NCI-H69 (cell line): ENCODE measurements at places on chromosomes 1 and 21.

DNA sequence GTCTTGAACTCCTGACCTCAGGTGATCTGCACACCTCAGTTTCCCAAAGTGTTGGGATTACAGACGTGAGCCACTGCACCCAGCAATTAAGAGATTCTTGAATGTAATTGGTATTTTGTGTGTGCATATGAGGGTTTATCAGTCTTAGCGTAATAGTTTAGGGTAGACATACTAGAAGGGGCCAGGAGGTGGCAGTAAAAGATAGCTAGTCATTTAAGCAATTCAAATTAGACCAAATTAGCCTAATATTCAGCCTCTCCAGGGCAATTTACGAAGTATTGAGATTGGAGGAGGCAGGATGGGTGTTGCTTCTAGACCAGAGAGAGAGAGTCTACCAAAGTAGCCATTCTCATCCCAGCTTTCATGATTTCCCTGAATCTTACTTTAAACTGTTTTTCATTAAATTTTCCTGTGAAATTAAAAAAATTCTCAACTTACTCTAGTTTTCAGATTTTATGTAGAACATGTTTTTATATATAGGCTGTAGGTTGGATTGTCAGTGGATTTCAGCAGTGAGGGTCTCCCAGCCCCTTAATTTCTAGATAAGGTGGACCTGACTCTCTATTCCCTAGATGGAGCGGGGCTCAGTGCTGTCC lies 119.7 kb downstream of the HHAT start:
- peak; percentile 71 for DNase-seq

DNA sequence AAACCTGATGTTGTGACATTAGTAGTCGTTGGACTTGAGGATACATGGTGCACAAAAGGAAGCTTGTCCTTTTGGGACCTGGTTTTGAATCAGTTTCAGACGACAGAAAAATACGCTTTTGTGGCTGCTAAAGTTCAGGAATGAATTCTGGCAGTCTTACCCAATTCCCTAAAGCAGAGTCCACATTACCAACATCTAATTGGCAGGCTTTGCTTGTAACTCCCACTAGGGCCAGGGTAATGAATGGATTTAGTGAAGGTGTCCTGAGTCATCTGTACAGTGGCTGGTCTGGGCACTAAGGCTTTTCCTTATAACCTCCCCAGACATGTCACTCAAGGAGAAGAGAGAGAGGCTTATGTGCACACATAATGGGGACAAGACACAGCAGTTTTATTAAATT lies 66.2 kb upstream of the RNPC3 start:
- no peak for DNase-seq

- DNase-seq: no peak
Measured at GRCh38 chr1:1777583-1777899, 729 bp downstream of the NADK start.

DNA sequence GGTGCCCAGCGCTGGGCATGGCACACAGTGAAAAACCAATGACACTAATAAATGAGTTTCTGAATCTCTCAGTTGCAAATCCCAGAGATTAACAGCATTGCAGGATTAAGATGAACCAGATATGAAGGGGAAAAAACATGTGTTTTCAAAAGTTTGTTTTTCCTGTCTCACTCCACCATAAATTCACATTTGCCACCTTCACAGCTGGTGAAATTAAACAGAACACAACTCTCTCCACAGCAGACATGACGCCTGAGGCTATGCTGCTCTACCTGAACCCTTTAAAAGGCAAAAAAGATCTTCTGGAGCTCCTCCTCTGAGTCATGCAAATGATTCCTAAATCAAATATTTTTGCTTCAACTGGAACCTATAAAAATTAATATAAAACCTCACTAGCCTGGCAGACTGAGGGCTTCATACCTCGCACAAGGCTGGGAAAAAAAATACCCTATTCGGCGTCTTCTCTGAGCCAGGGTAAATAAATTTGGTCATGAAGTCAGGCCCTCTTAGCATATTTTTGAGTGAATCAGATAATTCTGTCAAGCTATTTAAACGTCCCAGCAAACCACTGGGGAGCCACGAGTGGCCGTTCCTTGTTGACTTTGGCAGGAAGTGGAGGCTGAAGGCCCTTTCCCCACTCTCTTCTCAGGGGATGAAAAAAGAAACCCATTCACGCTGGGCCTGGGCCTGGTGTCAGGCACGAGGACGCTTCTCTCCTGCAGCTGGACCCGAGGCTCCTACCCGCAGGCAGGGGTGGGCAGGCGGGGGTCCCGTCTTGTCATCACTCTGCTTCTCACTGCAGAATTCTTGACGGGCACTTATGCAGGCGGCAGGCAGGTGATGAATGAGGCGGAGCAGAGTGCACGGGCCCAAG lies 53.0 kb downstream of the DMRTB1 start:
- peak; percentile 89 for DNase-seq

GRCh38 chr1:41053316-41053715 lies 31.8 kb upstream of the SLFNL1 start:
- DNase-seq: no peak

DNA sequence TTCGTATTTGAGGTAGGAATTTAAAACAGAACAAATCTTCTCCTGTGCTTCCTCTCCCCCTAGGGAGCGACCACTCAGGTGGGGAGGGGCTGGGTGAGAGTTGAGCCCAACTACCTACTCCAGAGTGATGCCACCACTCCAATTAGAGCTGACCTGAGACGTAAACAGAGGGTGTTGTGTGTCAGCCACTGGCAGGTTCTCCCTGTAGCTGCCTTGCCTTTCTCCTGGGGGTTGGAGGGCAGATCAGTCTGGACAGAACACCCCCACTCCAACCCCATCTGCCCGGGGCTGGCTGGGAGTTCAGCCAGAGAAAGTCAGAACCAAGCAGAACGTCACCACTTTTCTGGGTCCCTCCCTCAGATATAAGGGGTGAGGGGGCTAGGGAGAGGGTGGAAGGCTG lies 2.0 kb downstream of the HPDL start:
- DNase-seq: peak; percentile 49

- DNase-seq: peak; percentile 64
Measured at GRCh38 chr1:23558872-23559135, 497 bp downstream of the ID3 start.

DNA sequence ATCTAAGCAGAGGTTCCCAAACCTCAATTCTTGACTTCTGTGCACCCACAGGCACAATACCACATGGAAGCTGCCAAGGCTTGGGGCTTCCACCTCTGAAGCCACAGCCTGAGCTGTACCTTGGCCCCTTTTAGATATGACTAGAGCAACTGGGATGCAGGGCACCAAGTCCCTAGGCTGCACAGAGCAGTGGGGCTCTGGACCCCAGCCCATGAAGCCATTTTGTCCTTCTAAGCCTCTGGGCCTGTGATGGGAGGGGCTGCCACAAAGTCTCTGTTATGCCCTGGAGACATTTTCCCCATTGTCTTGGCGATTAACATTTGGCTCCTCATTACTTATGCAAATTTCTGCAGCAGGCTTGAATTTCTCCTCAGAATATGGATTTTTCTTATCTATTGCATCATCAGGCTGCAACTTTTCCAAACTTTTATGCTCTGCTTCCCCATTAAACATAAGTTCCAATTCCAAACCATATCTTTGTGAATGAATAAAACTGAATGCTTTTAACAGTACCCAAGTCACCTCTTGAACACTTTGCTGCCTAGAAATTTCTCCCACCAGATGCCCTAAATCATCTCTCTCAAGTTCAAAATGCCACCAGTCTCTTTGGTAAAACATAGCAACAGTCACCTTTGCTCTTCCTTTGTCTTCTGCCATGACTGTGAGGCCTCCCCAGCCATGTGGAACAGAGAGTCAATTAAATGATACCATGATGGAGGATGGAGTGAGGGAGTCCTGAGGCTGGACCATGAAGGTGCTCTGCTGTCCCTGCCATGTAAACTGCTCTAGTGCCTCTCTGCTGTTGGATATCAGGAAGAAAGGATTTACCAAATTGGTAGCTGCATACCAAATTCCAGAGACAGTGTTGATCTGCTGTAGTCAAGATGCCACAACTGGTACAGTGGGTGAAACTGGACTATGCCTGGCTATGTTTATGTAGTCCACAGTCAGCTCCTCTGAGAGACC lies 37.6 kb downstream of the RUNX3 start:
- DNase-seq: no peak

- DNase-seq: no peak
Measured at GRCh38 chr1:41101950-41102607, 80.6 kb upstream of the SLFNL1 start.

GRCh38 chr21:45510466-45510955 lies 31.7 kb downstream of the SLC19A1 start:
- DNase-seq: no peak

DNA sequence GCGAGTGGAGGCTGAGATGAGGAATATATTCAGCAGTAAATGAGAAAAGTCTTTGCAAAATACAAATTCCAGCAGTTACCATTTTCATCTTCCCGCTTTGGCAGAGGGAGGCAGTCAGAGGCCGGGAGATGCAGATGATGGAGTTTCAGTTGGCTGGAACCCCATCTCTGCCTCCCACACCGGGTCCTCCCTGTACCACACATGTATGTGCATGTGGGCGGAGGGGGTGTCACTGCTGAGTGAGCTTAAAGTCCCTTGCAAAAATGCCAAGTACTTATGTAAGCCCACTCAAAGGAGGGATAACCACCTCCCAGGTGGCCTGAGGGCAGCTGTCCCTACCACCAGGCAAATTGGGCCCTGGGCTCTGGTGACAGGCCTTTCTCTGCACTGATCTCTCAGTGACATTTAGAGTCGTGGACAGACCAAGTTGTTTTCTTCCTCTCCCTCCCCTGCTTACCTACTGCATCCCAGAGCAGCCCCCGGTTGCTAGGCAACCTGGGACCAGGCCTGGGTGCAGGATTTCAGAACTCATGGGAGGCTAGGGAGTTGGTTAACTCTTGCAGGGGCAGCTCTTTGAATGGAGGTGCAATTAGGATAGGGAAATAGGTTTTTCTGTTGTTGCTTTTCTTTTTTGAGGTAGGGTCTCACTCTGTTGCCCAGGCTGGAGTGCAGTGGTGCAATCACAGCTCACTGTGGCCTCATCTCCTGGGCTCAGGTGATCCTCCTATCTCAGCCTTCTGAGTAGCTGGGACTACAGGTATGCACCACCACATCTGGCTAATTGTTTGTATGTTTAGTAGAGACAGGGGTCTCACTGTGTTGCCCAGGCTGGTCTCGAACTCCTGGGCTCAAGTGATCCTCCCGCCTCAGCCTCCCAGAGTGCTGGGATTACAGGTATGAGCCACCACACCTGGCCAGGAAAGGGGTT lies 17.1 kb upstream of the UBXN10 start:
- DNase-seq: no peak

- DNase-seq: no peak
Measured at GRCh38 chr1:212587888-212588510, 20.6 kb upstream of the ATF3 start.

GRCh38 chr1:153293480-153293775 lies 19.3 kb downstream of the PGLYRP3 start:
- no peak for DNase-seq

DNA sequence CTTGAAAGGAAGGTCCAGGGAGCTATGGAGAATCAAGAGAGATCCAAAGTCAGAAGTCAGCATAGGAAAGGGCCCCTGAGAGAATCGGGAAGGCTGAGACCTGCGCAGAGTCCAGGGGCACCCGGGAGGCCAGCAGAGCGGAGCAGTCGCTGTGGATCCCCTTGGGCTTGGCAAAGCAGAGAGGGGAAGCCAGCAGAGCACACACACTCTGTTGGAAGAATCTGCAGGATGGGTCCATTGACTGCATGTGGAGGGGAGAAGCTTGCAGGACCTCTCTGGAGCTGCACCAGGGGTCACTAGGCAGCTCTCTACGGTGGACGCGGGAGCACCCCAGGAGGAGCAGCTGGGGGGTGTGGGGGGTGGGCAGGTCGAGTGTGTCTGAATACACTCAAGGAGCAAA lies 6.4 kb downstream of the RIPK4 start:
- DNase-seq: no peak

- DNase-seq: peak; percentile 60
Measured at GRCh38 chr1:8815582-8816151, 1.8 kb downstream of the RERE start.

- DNase-seq: no peak
Measured at GRCh38 chr21:35628316-35628715, 432.0 kb downstream of the SETD4 start.

DNA sequence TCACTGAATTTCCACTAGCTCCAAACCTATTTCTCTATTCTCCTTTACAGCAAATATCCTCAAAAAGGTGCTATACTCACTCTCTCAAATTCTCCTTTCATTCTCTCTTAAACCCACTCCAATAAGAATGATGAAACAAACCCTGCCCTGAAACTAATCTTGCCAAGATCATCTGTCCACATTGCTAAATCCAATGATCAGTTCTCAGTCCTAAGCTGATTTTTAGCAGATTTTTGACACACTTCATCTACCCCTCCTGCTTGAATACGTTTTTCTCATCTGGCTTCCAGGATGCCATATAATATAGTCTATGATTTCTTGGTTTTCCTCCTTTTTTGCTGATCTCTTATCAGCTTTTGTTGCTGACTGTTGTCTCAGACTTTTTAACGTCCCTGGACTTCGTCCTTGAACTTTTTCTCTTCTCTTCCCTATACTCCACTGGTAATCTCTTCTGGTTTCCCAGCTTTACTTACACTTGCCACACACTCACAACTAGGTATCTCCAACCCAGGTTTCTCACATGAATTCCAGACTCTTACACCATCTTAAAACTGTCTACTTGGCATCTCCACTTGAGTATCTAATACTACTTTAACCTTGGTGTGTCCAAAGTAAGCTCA lies 35.3 kb downstream of the RERE start:
- no peak for DNase-seq

- DNase-seq: peak; percentile 82
Measured at GRCh38 chr1:115877511-115877910, 36.6 kb upstream of the NHLH2 start.

DNA sequence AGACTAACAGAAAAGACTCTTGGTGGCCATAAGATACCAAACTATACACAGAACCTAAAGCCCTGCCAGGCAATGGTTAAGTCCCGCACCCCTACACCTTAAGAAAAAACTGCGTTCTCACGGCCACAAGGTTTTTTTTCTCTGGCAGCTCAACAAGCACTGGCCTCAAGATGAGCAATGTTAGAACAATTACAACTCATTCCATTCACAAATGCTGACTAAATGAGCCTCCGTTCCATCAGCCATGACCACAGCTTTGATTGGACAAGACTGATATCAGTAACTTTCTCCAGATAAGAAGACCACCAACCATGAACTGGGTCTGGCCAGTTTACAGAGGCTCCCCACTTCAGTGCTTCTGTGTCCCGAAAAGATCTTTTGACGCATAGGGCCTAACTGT lies 31.9 kb downstream of the SEC16B start:
- DNase-seq: no peak

DNA sequence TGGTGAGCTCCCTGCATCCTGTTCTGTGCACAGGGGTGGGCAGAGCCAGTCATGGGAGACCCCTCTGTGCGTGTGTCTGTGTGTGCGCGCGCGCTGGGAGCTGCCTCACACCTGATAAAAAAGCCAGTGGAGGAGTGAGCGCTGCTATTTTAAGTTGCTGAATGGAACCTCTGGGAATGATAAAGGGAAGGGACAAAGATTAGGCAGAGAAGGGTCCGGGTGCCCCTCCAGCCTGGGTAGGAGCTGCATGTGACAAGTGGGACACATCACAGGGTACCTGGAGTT lies 847 bp downstream of the ADORA1 start:
- no peak for DNase-seq
